Liver (tissue), 10 donors: ENCODE measurements at places on chromosomes 4 and X.

GRCh38 chr4:24070117-24070516, 180.3 kb upstream of the PPARGC1A start:
- DNase-seq, result no peak

GRCh38 chr4:37733240-37733867, 47.2 kb upstream of the RELL1 start:
- no peak for DNase-seq

- DNase-seq, result no peak
Measured at GRCh38 chrX:110276778-110277177, 41.1 kb downstream of the AMMECR1 start.

- DNase-seq, result no peak
Measured at GRCh38 chr4:142846108-142846728, at the start of gene INPP4B. Gene INPP4B (minus strand): TSS chr4:142846301.

- DNase-seq, result no peak
Measured at GRCh38 chr4:81120055-81120454, 89.5 kb downstream of the BMP3 start.

DNA sequence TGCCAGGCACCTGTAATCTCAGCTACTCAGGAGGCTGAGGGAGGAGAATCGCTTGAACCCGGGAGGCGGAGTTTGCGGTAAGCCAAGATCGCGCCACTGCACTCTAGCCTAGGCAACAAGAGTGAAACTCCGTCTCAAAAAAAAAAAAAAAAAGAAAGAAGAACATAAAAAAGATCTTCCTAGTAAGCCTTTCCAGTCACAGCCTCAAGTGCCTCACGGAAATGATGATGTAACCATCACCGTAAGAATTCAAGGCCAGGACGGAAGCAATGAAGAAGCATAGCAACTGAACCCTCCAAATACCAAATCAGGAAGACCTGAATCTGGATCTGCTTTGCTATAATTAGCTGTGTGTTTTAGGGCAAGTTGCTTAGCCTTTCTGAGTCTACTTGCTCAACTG, 28.8 kb downstream of the RBM47 start:
- DNase-seq, result no peak

DNA sequence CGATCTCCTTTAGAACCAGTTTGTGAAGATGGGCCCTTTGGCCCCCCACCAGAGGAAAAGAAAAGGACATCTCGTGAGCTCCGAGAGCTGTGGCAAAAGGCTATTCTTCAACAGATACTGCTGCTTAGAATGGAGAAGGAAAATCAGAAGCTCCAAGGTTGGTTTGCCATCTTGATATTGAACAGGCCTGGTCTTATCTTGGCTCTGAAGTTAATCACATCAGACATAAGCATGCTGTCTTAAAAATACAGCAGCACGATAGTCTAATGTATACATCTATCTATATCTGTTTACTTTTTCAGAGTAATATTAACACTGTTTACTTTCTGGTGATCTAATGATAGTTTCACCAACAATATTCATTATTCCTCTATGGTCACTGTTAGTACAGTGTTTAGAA, 129.8 kb downstream of the PTTG2 start:
- DNase-seq, result no peak

DNA sequence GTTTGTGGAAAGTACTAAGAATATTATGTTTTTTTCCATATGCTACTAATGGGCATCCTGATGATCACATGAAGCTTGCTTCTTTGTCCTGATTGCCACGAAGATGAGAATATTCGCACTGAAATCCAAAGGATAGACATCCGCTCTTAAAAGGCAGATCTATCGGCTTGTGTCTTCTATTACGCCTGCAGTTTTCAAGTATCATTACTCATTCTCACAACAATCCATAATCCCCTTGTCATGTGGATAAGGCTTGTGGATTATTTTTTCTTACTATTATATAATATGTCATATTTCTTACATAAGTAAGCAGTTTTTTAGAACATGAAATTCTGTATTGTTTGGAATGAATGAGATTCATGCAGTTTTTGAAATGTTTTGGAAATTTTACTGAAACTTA, 62.8 kb downstream of the KCNIP4 start:
- no peak for DNase-seq

GRCh38 chr4:181987392-181987791, 255.8 kb upstream of the TENM3 start:
- DNase-seq, result no peak

DNA sequence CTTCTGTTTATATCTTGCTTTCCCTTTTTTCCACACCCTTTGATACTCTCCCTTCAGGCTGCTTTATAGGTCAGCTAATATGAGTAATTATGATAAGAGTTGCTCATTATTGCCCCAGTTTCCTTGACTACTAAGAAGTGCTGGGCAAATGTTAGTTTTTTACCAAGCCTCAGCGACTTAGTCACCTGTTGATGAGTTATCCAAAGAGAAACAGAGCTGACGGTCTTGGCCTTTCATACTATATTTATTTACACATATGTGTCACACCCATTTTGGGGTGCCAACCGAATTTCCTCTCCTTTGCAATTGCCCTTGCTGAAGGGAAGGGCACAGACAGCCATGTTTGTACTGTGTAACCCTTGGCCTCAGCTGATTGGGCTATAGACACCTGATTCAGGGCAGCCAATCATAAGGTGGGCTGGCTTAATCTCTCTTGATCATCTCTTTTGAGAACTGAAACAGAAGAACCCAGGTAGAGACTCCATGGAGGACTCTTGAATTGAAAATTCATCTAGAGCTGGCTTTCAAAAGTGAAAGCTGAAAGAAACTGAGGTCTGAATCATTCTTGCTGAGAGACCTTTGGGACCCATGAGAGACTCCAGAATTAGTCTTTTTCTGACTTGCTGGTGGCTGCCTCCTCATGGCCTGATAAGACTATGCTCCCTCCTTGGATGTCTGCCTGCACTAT, 111.7 kb upstream of the RPS6KA3 start:
- DNase-seq, result no peak

DNA sequence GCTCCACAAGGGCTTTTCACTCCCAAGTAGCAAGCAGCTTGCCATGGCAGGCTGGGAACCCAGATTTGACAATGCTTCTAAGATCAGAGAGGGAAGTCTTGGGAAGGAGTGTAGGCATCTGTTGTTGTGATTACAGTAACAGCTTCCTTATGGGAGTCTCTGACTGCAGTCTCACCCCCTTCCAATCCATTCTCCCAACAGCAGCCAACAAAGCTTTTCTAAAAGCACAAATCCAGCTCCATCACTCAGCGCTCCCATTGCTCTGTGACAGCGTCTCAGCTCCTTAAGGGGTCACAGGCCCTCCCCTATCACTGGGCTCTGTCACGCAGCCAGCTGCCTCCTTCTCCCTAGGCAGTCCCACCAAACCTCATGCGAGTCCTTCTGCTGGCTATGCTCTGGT, 7.1 kb downstream of the IGFBP7 start:
- DNase-seq, result no peak

GRCh38 chr4:100547541-100548199, 29.8 kb upstream of the EMCN start:
- DNase-seq, result no peak

DNA sequence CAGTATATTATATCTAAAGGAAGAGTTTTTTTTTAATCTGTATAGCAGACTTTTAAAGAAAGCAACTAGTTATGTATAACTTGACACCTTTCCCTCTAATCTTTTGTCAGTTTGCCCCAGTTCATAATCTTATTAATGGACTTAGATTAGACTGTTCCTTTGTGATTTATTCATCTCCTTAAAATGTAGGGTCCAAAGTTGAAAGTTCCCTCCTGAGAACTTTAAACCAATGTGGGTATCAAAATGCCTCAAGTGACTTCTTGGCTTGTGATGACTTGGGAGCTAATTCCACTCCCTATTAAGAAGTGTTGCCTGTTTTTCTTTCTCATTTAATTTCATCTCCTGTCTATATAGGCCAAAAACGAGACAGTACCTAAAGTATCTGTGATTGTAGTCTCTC, 6.3 kb upstream of the SDAD1 start:
- no peak for DNase-seq

DNA sequence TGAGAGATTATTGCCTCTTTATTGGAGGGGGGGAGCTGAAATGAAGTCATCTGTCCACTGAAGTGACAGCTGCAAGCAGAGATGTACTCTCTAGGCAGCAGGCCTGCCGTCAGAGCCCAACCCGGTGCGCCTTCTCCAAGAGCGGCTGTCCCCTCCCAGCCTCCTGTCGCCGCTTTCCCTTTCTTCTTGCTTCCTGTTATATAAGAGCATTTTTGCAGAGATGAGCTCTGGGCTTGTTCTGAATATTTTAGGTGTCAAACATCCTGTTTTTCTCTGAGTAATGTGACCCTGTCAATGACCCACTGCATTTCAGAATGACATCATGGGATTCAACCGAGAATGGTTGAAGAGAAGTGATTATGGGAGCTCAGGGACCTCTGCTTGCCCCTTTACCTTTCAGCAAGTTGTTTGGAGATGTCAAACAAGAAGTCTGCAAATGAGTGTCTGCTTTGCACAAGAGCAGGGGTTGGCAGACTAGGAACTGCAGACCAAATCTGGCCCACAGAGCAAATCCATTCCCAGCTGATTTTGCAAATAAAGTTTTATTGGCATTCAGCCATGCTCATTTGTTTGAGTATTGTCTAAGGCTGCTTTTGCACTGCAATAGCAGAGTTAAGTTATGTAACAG, 79.9 kb downstream of the SLC9A6 start:
- no peak for DNase-seq

DNA sequence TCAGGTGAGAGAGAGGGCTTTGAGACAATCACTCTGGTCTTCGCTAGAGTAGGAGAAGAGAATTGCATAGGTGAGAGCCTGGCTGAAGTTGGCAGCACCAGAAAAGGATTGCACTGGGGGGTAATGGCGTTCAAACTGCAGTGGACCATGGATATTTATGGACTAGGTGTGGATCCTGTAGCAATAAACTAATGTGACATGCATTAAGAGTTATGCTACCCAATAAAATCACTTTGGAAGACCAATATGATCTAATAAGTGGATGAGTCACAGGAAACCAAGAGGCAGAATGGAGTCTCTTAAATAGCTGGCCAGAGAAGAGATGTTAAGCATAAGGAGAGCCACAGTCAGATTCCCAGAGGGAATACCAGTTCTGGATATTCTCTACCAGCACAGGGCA, 259.8 kb downstream of the FBXO8 start:
- no peak for DNase-seq

- no peak for DNase-seq
Measured at GRCh38 chr4:56995525-56995924, 16.8 kb downstream of the POLR2B start.

DNA sequence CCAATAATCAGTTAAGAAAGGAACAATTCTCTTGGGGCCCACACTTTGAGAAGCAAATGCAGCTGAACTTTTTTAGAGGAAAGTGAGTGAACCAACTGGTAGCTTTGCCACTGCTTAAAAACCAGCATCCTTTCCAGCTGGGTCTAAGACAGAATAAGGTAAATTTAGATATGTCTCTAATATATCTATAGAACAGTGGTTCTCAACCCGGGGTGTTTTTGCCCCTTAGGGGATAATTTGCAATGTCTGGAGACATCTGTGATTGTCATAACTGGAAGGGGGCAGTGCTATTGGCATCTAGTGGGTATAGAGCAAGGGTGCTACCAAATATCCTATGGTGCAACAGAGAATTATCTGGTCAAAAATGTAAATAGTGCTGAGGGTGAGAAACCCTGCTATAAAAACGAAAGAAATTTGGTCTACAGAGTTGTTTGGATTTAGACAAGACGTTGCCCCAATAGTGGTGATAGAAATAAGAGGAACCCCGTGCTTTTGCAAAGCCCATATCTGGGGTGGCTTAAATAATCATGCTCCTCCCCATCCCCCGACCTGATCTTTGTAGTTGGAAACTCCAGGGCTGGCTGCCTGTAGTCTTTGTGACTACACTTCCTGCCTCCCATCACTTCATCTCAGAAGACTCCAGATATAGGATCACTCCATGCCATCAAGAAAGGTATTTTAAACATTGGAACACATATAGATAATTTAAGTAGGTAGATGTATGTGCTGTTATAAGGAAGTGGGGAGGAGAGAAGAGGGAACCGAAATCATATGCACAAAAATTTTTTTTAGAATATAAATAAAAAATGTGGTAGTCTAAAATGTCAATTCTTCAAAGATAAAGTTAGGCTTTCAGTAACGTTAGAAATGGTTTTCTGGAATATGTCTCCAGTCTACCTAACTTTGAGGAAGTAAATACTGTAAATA, at the start of gene TLR7:
TSS of gene TLR7 (plus strand) at position 622 of the 927 bp plus-strand sequence. CDS start 507 bp downstream, outside the sequence.
- no peak for DNase-seq

- peak; percentile 65 for DNase-seq
Measured at GRCh38 chrX:1537031-1537715, at the start of gene P2RY8. Gene P2RY8 (minus strand): TSS chrX:1537185. CDS start chrX:1466558, 70,627 bp downstream.

- DNase-seq, result no peak
Measured at GRCh38 chr4:100736641-100737451, 219.0 kb upstream of the EMCN start.

DNA sequence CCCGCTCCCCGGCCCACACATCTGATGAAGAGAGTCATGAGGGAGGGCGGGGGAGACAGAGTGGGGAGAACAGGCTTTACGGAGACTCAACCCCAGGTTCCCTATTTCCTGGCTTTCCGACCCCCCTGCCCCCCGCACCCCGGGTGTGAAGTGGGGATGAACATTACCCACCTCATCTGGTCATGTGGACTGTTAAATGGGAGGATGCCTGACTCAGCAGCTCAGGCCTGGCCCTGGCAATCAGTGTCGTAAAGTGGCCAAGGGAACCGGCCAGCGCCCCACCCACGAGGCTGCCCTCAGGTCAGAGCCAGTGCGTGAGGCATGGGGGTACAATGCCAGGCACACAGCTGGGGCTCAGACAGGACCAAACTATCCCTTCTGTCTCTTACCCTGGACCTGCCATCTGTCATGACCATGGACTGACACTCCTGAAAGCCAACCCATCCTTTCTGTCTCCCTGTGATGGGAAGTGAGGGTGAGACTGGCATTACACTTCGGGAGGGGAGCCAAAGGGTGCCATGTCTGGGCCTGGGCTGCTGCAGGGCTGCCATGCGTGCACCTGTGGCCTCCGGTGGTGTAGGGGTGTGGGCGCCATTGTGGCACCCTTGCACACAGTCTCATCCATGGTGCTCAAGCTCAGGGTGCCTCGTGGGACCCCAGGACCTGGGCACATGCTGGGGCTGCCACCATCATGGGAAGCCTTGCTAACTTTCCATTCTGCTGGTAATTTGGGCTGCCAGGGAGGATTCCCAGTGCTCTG, 106.1 kb upstream of the PSAPL1 start:
- no peak for DNase-seq

GRCh38 chr4:52665592-52665991, 6.5 kb upstream of the USP46 start:
- DNase-seq, result no peak

DNA sequence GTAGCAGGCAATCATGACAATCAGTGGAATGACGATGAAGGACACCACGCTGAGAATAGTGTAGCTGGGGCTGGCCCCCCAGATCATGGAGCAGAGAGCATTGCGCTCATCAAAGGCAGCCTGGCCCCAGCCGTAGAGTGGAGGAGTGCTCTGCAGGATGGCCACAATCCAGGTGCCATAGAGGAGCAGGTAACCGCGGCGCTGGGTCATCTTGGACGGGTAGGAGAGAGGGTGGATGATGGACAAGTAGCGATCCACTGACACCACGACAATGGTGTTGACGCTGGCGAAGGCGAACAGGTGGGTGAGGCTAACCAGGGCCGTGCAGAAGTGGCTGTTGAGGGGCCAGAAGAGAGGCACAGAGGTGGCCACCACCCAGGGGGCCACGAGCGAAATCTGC, 2.8 kb downstream of the GPR101 start:
- DNase-seq, result no peak

- DNase-seq, result no peak
Measured at GRCh38 chr4:181966104-181966551, 277.1 kb upstream of the TENM3 start.
